ENCODE measurements at places on chromosomes 1 and 21. TPM values are rescaled to one million over a fixed set of nuclear protein-coding genes. Genes with fewer than 3 reads are reported as not detected.

LCE2B gene
- total RNA-seq, result not detected

RAP1GAP gene
- total RNA-seq, result 8.0 TPM

FLG2 gene
- total RNA-seq, result not detected

SLFNL1 gene
- not detected for total RNA-seq

AMY2A gene
- not detected for total RNA-seq

UTS2 gene
- total RNA-seq, result not detected

CR1L gene
- total RNA-seq, result not detected

CELA3A gene
- total RNA-seq, result not detected

PPIAL4G gene
- total RNA-seq, result not detected

PGBD5 gene
- 4.6 TPM for total RNA-seq

SLC5A9 gene
- total RNA-seq, result 48.1 TPM

KRTAP12-2 gene
- total RNA-seq, result 1.2 TPM

TMEM200B gene
- total RNA-seq, result 36.0 TPM

GRCh38 chr1:151165281-151165737 is 393 bp downstream of the LYSMD1 start:
- peak overlapping the region; percentile 69 for H3K27ac ChIP-seq
- peaks cover 38% of the 10 kb centered on the region for H3K36me3 ChIP-seq
- peak overlapping the region; percentile 95 for H3K4me3 ChIP-seq
- H3K27me3 ChIP-seq, result no peaks in the 10 kb centered on the region
- H3K4me1 ChIP-seq, result peaks cover 5% of the 10 kb centered on the region

- H3K27me3 ChIP-seq, result peaks cover 7% of the 10 kb centered on the region
- H3K4me1 ChIP-seq, result no peaks in the 10 kb centered on the region
- H3K4me3 ChIP-seq, result no peak overlapping the region
- H3K27ac ChIP-seq, result no peak overlapping the region
- no peak for DNase-seq
These were observed 151.8 kb downstream of the TENT5C start for GRCh38 chr1:117757668-117758067.

GRCh38 chr21:36386031-36386642 is 945 bp downstream of the CHAF1B start:
- no peak overlapping the region for H3K27ac ChIP-seq
- DNase-seq, result no peak
- peaks cover 16% of the 10 kb centered on the region for H3K36me3 ChIP-seq
- H3K4me1 ChIP-seq, result no peaks in the 10 kb centered on the region

- no peaks in the 10 kb centered on the region for H3K36me3 ChIP-seq
- H3K27me3 ChIP-seq, result peaks cover 26% of the 10 kb centered on the region
- H3K27ac ChIP-seq, result no peak overlapping the region
- no peak for DNase-seq
These were observed 156.5 kb downstream of the CASZ1 start for GRCh38 chr1:10639775-10640578.

- H3K27me3 ChIP-seq, result no peaks in the 10 kb centered on the region
- no peak overlapping the region for H3K4me3 ChIP-seq
- DNase-seq, result no peak
- H3K27ac ChIP-seq, result no peak overlapping the region
- H3K36me3 ChIP-seq, result no peaks in the 10 kb centered on the region
These were observed 107.2 kb downstream of the EDEM3 start for GRCh38 chr1:184647471-184647870.

GRCh38 chr1:17632541-17633184 is 93.2 kb downstream of the ARHGEF10L start:
- no peaks in the 10 kb centered on the region for H3K36me3 ChIP-seq
- no peaks in the 10 kb centered on the region for H3K27me3 ChIP-seq
- H3K4me3 ChIP-seq, result no peak overlapping the region
- no peak for DNase-seq

DNA sequence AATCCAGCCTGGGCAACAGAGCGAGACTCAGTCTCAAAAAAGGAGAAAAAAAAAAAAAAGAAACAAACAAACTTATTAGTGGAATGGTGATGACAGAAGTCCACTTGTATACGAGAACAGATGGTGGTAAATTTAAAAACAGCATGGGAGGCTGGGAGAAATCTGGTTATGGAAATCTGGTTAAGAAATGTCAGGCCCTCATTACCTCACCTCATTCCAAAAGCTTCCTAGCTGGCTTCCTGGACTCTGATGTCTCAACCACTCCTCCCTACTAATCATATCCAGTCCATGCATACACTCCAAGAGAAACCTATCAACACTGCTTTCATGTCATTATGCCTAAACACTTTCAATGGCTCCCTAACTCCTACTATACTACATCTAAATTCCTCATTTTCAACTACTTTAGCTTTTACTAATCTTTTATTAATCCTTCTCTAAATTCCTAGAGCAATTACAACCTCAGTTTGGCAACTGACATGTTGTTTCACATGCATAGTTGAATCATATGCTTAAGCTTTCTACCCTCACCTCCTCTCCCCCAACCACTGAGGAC is 52.9 kb downstream of the FOXJ3 start:
- H3K27me3 ChIP-seq, result no peaks in the 10 kb centered on the region
- H3K36me3 ChIP-seq, result peaks cover 16% of the 10 kb centered on the region
- DNase-seq, result no peak
- H3K4me1 ChIP-seq, result peaks cover 4% of the 10 kb centered on the region

- H3K36me3 ChIP-seq, result peaks cover 58% of the 10 kb centered on the region
- H3K4me1 ChIP-seq, result no peaks in the 10 kb centered on the region
- no peaks in the 10 kb centered on the region for H3K27me3 ChIP-seq
- H3K27ac ChIP-seq, result no peak overlapping the region
- H3K4me3 ChIP-seq, result no peak overlapping the region
These were observed 35.4 kb downstream of the CXADR start for GRCh38 chr21:17548262-17548661.

DNA sequence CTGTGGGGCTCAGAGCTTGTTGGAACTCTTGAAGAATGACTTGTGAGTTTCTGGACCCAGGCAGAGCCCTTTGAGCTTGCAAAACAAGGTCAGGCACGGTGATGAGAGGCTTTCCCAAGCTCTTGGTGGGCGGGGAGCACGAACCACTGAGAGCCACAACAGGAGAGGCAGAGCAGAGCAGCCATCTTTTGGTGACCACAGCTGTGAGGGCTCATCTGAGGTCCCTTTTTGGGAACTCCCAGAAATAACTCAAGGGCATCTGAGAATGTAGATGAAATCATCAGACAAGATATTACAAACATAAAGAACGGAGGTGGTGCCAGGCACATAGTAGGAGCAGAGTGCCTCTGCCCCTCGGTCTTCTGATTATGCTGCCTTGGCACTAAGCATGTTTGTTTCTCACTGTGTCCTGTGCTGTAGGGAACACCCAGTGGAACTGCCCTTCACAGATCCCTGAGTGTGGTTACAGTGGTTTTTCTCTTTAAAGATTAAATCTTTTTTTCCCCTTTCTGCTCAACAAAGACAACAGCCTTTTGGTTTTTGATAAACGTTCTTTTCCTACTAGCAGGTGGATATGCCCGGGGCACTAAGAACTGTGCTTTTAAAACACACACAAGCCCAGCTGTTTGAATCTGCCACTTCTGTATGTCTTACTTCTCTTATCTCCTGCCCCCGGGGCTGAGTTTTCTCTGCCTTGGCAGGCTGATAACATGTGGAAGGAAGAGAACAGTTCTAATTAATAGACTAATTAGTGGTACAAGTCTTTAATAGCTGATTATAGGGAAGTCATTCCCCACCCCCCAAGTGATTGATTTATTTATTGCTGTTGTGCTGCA is 37.7 kb downstream of the CD34 start:
- no peaks in the 10 kb centered on the region for H3K4me1 ChIP-seq
- H3K27ac ChIP-seq, result no peak overlapping the region
- no peaks in the 10 kb centered on the region for H3K36me3 ChIP-seq
- no peak overlapping the region for H3K4me3 ChIP-seq

DNA sequence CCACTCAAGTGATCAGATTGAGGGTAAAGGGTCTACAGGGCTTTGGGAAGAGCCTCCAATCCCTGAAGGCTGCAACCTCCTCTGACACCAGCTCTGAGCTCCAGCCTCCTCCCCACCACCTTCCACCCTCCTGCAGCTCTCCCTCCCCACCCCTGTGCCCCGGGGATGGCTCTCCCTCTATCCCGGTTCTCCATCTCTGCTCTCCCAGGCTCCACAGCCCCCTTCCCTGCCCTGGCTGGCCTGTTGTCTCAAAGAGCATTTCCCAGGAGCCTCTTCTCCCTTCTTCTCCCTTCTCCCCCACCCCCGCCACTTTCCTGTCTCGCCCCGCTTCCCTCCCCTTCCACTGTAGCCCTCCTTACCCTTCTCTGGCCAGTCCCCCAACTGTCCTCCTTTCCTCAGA is 1.1 kb downstream of the PLEKHA6 start:
- no peak for DNase-seq
- H3K27me3 ChIP-seq, result peaks cover 14% of the 10 kb centered on the region
- H3K4me1 ChIP-seq, result peaks cover 5% of the 10 kb centered on the region
- H3K27ac ChIP-seq, result peak overlapping the region; percentile 90

GRCh38 chr1:17665950-17666720 is 89.0 kb upstream of the ACTL8 start:
- no peaks in the 10 kb centered on the region for H3K36me3 ChIP-seq
- no peak overlapping the region for H3K27ac ChIP-seq
- no peak overlapping the region for H3K4me3 ChIP-seq
- no peak for DNase-seq

DNA sequence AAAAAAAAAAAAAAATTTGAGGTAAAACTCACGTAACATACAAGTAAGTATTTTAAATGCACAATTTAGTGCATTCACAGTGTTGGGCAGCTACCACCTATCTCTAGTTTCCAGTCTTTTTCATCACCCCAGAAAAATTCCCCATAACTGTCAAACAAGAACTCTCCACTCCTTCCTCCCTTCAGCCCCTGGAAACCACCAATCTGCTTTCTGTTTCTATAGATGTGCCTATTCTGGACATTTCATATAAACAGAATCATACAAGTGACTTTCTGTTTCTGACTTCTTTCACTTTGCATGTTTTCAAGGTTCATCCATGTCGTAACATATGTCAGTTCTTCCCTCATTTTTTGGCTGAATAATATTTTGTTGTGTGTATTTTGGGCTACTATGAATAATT is 24.9 kb upstream of the ETS2 start:
- H3K4me1 ChIP-seq, result no peaks in the 10 kb centered on the region
- H3K27ac ChIP-seq, result no peak overlapping the region
- no peaks in the 10 kb centered on the region for H3K27me3 ChIP-seq
- H3K4me3 ChIP-seq, result no peak overlapping the region
- DNase-seq, result no peak

GRCh38 chr21:18723171-18723570 is 319.6 kb upstream of the TMPRSS15 start:
- no peak overlapping the region for H3K27ac ChIP-seq
- no peak for DNase-seq
- H3K27me3 ChIP-seq, result no peaks in the 10 kb centered on the region
- no peak overlapping the region for H3K4me3 ChIP-seq
- H3K36me3 ChIP-seq, result no peaks in the 10 kb centered on the region

GRCh38 chr21:30306884-30307283 is 13.2 kb downstream of the KRTAP26-1 start:
- H3K27me3 ChIP-seq, result no peaks in the 10 kb centered on the region
- no peak overlapping the region for H3K4me3 ChIP-seq
- DNase-seq, result no peak

DNA sequence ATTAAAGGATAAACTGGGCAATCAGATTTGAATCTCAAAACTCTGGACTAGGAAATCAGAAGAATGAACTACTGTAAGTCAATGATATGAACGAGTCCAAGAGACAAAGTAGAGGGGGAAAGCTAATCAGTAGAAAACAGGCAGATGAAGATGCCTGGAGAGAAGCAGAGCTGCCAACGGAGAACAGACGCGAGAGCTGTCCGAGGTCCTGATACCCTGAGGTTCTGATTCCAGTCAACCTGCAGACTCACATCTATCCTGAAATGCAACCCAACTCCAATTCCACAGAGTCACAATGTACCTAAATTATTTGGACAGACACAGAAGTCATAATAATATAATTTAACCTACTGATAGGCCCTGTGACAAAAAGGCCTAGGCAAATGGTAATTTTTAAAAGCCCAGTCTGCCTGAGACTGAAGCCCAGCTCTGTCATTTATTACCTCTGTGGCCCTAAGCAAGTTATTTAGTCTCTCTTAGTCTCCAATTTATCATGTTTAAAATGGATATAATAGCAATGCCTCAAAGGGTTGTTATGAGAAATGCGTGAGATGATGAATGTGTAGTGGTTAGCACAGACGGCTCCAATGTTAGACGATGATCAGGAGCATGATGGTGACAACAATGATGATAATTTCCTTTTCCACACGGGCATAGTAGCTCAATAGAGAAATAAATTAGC is 33.4 kb downstream of the RGS7 start:
- H3K4me1 ChIP-seq, result no peaks in the 10 kb centered on the region
- no peaks in the 10 kb centered on the region for H3K36me3 ChIP-seq
- H3K4me3 ChIP-seq, result no peak overlapping the region
- peak; percentile 91 for DNase-seq
- no peak overlapping the region for H3K27ac ChIP-seq

DNA sequence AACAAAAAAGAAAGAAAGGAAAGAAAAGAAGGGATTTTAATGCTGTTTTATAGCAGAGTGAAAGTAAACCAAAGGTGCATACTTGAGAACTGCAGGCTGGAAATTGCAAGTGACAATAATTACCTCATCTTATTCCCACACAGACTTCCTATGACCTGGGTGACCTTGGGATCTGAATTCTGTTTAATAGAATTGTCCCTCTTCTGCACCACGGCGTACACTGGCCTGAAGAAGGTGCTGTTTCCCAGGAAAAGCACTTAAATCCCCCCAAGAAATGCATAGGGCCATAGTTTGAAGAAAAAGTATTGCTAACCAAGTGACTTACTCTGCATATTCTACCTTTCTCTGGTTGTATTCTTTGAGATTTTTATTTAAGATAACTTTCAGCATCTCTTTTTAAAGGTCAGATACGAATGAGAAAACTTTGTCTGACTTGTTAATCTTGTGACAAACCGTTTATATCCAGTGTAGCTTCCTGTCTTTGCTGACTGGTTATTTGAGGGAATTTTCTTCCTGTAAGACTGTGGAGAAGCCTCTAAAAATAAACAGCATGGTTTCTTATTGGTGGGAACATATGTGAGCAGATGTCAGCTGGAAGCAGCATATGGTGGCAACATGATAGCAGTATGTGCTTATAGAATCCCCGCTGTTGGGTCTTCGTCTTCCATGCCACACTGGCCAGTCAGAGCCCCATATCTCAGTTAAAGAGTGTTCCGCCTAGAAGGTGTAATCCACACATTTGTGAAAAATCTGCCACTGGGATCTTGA is 16.3 kb downstream of the TGFB2 start:
- H3K4me3 ChIP-seq, result no peak overlapping the region
- H3K27me3 ChIP-seq, result no peaks in the 10 kb centered on the region
- H3K27ac ChIP-seq, result no peak overlapping the region

GRCh38 chr1:51421964-51422363 is 91.6 kb upstream of the TTC39A start:
- peaks cover 22% of the 10 kb centered on the region for H3K36me3 ChIP-seq
- H3K4me3 ChIP-seq, result no peak overlapping the region
- no peaks in the 10 kb centered on the region for H3K27me3 ChIP-seq
- no peak for DNase-seq
- H3K4me1 ChIP-seq, result peaks cover 2% of the 10 kb centered on the region
- no peak overlapping the region for H3K27ac ChIP-seq

Measured in endodermal cell (in vitro differentiated cells).